ENCODE measurements at places on chromosomes 12 and 14.

DNA sequence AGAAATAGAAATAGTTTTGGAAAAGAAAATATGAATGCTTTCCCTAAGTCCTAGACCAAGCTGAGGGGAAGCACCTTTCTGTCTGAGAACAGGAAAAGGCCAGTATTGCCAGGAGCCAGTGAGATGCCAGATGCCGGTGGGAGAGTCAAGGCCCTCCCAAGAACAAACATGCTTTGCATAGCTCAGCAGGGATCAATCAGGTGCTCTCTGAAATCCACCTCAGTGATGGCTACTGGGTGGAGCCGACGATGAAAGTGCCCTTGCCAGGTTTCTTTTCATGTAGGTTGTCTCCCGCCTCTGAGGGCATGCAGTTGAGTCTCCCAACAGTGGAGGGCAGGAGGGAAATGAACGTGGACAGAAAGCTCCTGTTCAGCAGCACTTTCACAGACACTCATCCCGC lies 28.3 kb downstream of the DEGS2 start:
- DNase-seq: no peak

DNA sequence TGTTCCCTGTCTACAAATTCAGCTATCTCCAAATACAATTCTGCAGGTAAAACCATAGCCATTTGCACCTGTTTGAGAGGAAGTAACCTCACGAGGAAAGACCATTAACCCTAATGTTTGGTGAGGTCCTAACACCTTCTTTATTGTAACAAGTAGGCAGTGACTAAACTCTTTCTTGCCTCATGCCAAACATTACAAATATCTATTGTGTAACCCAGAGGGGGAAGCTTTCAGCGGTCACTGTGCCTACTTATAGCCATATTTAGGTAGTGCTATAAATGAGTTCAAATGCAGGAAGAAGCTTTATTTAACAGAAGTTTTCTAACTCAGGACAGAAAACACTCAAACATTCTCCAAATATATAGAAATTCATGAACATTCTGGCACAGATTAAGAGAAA lies 252.7 kb downstream of the LRFN5 start:
- no peak for DNase-seq

- no peak for DNase-seq
These were observed 27.0 kb upstream of the RCOR1 start for GRCh38 chr14:102565331-102565887.

- DNase-seq: no peak
These were observed 113.1 kb downstream of the CACNA1C start for GRCh38 chr12:2165927-2166326.

DNA sequence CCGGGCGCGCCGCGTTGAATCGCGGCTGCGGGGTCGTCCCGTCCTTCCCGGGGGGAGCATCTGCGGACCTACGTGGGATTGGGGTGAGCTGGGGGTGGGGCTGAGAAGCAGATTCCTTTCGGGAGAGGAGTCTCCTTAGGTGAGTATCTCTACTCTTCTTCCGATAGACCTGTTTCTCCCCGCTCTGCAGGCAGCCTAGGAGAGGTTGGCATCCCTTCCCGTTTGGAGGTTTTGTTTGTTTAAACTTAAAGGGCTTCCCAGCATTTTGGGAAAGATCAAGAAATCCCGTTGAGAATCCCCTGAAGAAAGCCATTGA lies 411 bp downstream of the TTLL5 start:
- no peak for DNase-seq

DNA sequence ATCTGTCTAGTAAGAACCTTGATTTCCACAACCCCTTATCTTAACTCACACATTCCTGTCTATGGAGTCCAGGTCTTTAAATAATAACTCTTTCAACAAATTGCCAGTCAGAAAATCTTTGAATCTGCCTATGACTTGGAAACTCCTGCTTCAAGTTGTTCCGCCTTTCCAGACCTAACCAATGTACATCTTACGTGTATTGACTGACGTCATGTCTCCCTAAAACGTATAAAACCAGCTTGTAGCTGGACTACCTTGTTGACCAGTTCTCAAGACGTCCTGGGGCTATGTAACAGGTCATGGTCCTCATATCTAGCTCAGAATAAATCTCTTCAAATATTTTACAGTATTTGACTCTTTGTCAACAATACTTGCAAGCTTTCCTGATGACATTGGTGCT lies 337.0 kb downstream of the TMEM132D start:
- no peak for DNase-seq

DNA sequence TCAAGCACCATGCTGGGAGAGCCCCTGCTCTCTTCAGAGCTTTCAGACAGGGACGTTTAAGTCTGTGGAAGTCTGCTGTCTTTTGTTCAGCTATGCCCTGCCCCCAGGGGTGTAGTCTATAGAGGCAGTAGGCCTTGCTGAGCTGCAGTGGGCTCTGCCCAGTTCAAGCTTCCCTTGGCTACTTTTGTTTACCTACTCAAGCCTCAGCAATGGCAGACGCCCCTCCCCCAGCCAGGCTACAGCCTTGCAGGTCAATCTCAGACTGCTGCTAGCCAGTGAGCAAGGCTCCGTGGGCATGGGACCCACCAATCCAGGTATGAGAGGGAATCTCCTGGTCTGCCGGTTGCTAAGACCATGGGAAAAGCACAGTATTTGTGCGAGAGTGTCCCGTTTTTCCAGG lies 37.4 kb upstream of the C12orf71 start:
- no peak for DNase-seq

- DNase-seq: no peak
These were observed 15.0 kb downstream of the OXA1L start for GRCh38 chr14:22781301-22781991.

DNA sequence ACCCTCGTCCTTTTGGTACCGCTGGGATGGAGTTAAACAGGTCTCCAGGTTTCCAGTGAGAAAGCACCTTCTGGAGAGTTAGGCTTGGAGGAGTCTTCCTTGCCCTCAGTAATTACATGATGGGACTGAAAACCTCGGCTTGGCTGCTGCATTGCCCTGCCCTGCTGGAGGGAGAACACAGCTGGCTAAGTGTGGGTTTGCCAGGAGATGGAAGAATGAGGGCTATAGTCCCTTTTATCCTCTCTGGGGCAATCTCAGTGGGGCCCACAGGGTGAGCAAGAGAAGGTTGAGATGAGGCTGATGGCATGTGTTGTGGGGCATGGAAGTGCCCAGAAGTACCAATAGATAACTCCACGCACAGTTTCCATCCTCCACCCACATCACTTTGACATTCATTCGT lies 23.2 kb upstream of the MEG3 start:
- DNase-seq: no peak

- no peak for DNase-seq
These were observed 31.0 kb upstream of the PTCSC3 start for GRCh38 chr14:36207500-36207899.
